Stimulated activated CD4-positive, alpha-beta T cell treated with anti-CD3 and anti-CD28 coated beads, Interleukin-1b, Interleukin-23, amount 100 ng/mL, for 1 hour (primary cell): ENCODE measurements at places on chromosomes 2 and 18.

DNA sequence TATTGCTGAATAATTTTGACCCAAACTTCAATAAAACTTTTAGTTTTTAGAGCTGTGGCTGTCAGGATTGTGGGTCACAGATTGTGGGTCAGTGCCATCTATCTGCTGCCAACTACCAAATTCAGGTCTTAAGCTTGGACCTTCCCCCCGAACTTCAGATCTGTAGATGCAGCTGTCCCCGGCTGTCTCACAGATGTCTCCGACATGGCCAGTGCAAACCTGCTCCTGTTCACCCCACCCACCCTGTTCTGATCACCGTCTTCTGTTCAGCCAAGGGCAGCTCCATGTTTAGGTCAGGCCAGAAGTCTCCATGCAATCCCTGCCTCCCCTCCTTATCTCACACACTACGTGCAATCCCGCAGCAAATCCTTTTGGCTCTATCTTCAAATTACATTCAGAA lies 175.0 kb downstream of the PRKCE start:
- no peak for DNase-seq

- no peak for DNase-seq
Measured at GRCh38 chr2:20436716-20437470, 10.0 kb upstream of the RHOB start.

DNA sequence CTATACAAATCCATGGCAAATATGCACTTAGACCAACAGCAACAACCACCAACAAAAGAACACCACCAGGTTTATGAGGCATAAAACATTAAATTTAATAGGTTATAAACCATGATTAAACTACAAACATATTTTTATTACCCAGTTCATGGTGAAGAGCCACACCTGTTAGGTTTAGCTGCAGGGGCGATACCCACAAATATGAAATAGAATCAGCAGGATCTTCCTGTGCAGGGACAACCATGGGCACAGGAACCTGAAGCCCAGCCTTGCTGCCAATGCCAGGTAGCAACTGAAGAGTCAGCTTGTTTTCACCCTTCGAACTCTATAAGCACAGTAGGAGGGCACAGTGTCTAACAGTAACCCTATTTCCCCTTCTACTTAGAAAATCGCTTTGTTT lies 675.0 kb downstream of the SATB2 start:
- no peak for DNase-seq

DNA sequence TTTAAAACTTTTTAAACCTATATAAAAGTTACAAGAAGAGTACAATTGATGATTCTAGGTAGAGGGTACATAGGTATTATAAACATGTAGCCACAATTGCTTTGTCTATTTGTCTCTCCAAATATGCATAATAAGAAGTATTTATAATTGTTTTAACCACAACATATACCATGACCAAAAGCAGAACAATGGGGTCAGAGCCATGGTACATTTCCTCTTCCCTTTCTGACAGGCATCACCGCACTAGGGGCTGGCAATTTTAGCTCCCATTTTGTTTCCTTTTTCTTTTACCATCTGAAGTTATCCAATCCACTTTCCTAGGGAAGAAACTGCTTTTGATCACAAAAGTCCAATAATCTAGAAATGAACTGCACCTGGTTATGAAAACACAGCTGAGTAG lies 49.3 kb downstream of the TMX3 start:
- DNase-seq: no peak

DNA sequence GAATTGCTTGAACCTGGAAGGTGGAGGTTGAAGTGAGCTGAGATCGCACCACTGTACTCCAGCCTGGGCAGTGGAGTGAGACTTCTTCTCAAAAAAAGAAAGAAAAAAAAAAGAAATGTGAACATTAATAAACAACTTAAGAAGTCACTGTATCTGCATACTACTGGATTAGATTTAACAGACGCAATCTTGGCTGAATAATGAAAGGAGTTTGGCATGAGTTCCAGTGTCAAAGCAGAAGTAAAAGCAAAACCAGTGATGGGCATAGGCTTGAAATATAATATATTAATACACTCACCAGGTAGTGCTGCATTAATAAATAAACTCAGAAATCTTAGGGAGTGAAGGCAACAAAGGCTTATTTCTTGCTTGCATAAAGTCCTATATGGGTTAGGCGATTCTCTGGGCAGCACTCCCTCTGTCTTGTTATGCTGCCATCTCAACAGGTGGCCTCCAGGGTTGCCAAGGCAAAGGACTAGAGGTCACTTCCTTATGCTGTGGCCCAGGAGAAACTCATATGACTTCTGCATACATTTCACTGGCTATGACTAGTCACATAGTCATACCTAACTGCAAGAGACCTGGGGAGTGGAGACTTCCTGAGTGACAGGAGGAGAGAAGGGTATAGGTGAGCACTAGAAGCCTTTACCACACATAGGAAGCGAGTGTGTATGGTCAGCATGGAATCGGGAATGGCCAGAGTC lies 296.2 kb upstream of the SPRED2 start:
- no peak for DNase-seq

GRCh38 chr2:239765911-239766310 lies 259.2 kb downstream of the NDUFA10 start:
- DNase-seq: no peak

- DNase-seq: no peak
Measured at GRCh38 chr2:239816576-239817467, 208.3 kb downstream of the NDUFA10 start.

DNA sequence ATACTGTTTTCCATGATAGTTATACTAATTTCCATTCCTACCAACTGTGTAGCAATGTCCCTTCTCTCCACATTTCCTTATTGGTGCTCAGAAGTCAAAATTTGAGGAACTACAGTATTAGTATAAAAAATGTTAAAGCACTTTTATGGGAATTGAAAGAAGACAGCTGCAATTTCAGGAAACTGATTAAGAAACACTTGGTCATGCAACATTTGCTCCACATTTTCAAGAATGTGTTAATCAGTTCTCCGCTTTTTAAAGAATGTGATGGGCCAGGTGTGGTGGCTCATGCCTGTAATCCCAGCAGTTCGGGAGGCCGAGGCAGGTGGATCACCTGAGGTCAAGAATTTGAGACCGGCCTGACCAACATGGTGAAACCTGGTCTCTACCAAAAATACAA lies 33.6 kb upstream of the MGAT4A start:
- DNase-seq: no peak

GRCh38 chr18:34933909-34934661 lies 107.1 kb upstream of the MAPRE2 start:
- DNase-seq: no peak

GRCh38 chr2:85436836-85437487 lies 18.4 kb downstream of the SH2D6 start:
- DNase-seq: no peak

DNA sequence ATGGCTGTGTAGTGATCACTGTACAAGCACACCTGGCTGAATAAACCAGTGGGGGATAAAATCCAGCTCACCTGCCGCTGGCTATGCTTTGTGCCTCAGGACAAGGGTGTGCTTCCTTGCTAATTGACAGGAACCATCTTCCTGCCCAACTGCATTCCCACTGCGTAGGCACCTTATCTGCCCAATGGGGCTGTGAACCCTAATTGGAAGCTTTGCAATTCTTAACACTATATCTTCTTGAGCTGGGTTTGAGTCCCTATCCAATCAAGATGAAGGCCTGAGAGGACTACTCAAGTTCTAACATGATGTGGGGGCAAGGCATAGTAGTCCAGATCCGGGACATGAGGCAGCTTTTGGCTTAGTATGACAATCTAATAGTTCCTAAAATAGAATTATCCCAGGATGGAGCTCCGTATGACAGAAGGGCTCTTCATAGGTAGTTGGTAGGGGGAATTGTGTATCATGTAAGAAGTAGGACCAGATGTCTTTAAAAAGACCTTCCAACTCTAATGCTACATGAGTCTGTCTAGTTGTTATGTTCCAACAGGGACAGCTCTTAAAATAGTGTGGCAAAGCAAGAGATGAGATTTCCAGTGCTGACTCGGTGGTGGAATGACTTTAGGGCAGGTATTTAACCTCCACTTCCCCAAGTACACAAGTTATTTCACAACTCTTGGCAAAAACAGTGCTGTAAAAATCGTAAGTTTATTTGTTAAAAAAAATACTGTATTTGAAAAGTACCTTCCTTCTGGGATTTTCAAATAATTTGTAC lies 2.3 kb upstream of the TMEM150A start:
- DNase-seq: no peak

DNA sequence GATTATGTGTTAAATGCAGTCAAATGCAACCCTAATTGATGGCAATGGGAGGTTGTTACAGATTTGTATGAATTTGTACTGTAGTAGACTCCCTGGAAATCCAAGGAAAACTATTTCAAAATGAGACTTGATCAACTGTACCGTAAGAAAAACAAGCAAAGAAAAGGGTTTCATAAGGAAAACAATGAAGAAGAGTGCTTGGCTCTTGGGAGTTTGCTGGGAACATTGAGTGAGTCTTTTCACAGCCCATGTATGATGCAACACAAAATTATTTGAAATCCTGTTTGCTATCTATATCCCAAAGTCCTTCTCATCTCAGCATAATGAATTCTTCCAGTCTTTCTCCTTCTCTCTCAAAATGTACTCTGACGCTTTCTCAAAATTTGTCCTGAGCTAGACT lies 67.0 kb upstream of the OSR1 start:
- DNase-seq: no peak

- no peak for DNase-seq
Measured at GRCh38 chr2:83787189-83787588, 671.9 kb downstream of the SUCLG1 start.

DNA sequence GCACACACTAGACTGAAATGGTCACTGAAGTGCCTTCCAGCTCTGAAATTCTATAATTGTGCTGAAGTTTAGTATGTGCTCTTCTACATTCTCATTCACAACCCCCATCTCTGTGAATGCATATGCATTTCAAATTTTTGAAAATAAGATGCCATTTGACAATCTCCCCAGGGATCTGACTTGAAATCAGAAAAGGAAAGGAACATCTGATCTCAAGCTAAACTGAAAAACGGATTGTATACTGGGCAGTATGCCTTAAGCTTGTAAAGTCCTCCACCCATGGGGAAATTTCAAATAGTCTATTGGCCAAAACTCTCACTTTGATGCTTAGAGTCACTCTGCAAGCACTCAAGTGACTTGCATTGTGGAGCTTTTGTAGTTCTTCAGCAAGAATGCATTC lies 22.9 kb downstream of the FAP start:
- DNase-seq: no peak

DNA sequence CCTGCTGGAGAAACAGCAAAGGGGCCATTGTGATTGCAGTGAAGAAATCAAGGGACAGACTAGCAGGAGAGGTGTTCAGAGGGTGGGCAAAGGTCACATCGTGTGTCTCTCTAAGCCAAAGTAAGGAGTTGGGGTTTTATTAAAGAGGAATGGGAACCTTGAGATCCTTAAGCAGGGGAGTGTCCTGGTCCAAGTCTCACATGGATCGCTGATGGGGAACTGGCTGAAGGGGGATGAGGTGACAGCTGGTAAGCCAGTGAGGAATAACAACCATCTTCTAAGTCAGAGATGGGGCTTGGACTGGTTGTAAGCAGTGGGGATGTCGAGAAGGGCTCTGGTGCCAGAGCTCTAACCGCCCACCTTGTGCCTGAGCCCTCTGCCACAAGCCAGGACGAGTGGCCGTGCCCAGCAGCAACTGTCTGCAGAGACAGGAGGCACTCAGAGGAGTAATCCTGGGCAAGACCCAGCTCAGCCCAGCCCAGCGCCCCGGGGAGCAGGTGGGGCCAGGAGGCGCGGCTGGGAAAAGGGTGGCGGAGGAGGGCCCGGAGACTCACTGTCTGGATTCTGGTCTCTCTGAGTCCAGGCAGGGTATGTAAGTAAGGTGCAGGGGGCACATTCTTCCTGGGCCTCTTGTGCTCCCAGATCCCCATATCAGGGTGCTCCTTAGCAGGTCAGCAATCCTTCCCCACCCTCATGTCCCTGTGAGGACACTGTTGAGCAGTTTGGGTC lies 13.7 kb downstream of the WNT10A start:
- no peak for DNase-seq

DNA sequence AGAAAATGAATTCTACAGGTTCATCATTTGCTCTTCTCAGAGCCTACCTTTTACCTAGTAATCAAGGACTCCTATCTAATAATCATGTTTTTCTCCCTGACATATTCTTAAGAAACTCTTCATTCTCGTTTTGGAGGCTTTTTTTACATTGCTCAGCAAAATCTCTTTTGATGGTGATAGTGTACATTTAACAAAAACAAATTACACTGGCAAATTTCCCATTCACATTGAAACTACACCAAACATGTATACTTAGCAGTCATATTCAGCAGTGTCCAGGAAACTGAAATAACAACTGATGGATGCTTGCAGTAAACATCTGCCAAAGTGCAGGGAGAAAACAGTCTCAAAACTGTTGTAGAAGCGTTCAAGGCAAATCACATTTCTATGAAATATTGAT lies 4.4 kb upstream of the VIT start:
- no peak for DNase-seq
